ENCODE measurements at places on chromosomes 13 and 19.

GRCh38 chr13:60654415-60654814, 257.4 kb downstream of the TDRD3 start:
- no peak for DNase-seq

DNA sequence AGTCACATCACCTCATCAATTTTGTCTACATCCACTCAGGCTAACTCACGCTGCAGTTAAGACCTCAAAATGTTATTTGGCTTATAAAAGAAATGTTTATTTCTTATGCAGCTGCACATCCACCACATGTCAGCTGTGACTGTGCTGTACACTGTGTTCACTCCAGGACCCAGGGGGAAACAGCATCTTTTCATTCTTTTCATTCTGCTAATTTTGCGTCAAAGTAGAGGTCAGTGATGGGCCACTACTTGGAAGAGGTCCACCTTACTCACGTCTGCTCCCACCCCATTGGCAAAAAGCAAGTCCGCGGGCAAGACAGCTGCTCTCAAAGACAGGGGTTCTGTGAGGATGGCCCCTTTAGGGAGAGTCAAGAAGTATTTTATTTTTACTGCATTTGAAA, 4.5 kb upstream of the DCT start:
- no peak for DNase-seq

- DNase-seq, result no peak
Observed at GRCh38 chr13:48545608-48546007, 12.7 kb upstream of the RCBTB2 start.

DNA sequence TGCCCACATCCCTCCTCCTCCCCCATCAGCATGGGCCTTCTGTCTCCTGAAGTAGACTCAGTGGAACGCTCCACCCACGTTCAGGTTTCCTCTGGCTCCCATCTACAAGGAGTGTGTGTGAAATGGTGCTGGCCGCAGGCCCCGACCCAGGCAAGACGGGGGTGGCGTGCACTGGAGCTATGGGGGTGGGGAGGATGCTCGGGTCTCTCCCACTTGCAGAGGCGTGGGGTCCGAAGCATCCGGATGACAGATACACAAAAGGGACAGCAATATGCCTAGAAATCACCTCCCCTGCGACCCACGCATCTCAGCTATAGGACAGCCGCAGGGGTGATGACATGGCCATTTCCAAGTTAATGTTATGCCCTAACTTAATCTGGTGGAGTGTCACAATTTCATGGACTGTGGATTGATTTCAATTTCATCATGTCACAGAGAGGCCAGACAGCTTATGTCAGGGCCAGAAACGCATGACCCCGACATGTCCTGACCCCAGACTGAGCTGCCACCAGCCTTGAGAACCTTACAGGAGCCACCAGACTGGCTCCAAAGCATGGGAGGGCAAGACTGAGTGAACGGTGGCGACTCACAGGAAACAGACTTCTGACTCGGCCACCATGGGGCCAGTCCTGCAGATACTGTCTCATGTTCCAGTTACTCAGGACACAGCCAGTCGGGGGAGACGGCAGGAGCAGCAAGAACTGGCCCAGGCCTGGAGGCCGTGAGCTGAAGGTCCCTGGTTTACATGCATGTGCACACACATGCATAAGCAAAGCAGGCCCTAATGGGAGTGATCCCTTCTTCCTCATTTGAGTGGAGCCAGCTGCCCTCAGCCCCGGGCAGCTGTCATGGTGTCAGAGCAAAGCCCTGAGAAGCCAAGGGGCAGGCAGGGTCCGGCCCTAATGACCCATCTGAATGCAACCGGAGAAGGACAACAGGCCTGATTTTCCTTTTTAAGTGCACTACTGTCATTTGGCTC, 82.2 kb downstream of the SLC7A1 start:
- no peak for DNase-seq

GRCh38 chr19:49857061-49857837, 6.3 kb downstream of the PTOV1 start:
- DNase-seq, result no peak

GRCh38 chr13:109024611-109025010, 395.2 kb downstream of the MYO16 start:
- no peak for DNase-seq

DNA sequence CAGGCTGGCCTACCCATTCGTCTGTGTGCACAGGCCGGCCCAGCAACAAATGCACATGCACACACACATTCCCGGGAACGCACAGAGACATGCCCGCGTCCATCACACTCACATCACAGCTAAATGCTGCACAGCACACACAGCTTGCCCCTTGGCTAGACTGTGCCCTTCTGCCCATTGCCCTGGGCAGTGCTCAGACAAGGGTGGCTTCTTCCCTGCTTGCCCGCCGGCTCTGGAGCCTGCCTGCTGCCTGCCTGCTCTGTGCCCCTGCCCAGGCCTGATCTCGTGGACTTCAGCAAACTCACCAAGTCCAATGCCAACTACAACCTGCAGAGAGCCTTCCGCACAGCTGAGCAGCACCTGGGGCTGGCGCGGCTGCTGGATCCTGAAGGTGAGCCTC, 30.4 kb downstream of the SPTBN4 start:
- DNase-seq, result no peak

DNA sequence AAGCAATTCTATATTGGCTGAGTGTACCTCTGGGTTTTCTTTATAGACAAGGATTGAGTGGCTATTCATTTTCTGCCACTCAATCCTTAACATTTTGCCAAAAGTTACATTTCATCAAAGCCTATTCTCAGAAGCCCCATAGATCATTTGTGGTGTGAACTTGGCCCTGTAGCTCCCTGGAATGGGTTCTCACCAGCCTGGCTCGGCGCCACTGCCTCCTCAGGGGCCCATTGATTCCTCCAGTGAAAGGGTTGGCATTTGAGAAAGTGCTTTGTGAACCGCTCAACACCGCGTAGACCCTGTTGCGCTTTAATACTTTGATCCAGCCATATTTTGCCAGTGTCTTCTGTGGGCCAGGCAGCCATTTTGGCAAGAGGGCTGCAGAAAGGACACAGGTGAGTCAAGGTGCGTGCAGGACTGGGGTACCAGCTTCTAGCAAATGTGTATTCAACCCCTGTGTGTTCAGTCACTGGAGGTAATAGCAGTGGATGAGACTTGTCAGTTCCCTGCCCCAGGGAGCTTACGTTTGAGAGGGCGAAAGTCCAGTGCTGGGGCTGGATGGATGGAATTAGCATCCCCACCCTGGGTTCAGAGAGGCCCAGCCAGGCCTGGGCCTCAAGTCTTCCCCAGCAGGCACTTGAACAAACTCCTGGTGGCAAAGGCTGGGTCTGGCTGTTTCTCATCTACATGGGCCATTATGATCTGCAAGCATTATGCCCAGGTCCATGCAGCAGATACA, 3.8 kb downstream of the RAB8A start:
- no peak for DNase-seq

- DNase-seq, result no peak
Observed at GRCh38 chr13:48892688-48893075, 83.0 kb upstream of the FNDC3A start.

- DNase-seq, result no peak
Observed at GRCh38 chr13:41145136-41145908, 12.7 kb upstream of the KBTBD6 start.

GRCh38 chr19:12899891-12900518, 9.0 kb downstream of the GCDH start:
- no peak for DNase-seq

- DNase-seq, result no peak
Observed at GRCh38 chr13:109000207-109000606, 370.8 kb downstream of the MYO16 start.

- DNase-seq, result no peak
Observed at GRCh38 chr19:48218997-48219396, 36.7 kb downstream of the CARD8 start.

- no peak for DNase-seq
Observed at GRCh38 chr13:18956473-18957078, 225.0 kb downstream of the TUBA3C start.

GRCh38 chr13:43544631-43545030, 242.1 kb downstream of the ENOX1 start:
- no peak for DNase-seq

DNA sequence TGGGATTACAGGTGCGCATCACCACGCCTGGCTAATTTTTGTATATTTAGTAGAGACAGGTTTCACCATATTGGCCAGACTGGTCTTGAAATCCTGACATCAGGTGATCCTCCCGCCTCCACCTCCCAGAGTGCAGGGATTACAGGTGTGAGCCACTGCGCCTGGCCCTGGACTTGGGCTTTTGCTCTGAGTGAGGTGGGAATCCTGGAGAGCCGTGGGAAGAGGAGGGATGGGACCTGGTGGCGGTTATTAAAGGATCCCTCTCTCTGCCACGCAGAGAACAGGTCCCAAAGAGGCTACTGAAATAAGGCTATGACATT, 1.7 kb upstream of the TLE5 start:
- DNase-seq, result no peak

GRCh38 chr19:31784671-31785101, 435.4 kb upstream of the TSHZ3 start:
- no peak for DNase-seq

- no peak for DNase-seq
Observed at GRCh38 chr13:111513766-111514609, 193.5 kb downstream of the TEX29 start.

- DNase-seq, result no peak
Observed at GRCh38 chr13:112532837-112533745, 54.9 kb downstream of the TUBGCP3 start.

Measured in activated effector memory CD4-positive, alpha-beta T cell treated with anti-CD3 and anti-CD28 coated beads, Interleukin-2, amount 50 U/mL, for 16 hours (primary cell).